Activated T-cell treated with anti-CD3 and anti-CD28 coated beads, Interleukin-2, amount 50 U/mL, for 4 hours (primary cell): ENCODE measurements at places on chromosomes 4 and X. TPM values are rescaled to one million over a fixed set of nuclear protein-coding genes. Genes with fewer than 3 reads are reported as not detected.

CDX4 gene
- not detected for total RNA-seq

GPC4 gene
- 0.10 TPM for total RNA-seq

- no peak for DNase-seq
Observed at GRCh38 chr4:73533515-73534422, 52.2 kb downstream of the AFM start.

- no peak for DNase-seq
Observed at GRCh38 chrX:65740909-65741308, 73.5 kb downstream of the MSN start.

SPANXN3 gene
- not detected for total RNA-seq
